Stimulated activated CD8-positive, alpha-beta memory T cell treated with anti-CD3 and anti-CD28 coated beads, Interleukin-7, amount 100 ng/mL, for 1 hour (primary cell): ENCODE measurements at places on chromosomes 4 and X.

GRCh38 chrX:18630934-18631333 lies 41.0 kb downstream of the RS1 start:
- DNase-seq: no peak

- DNase-seq: no peak
These were observed 34.4 kb upstream of the ACSL1 start for GRCh38 chr4:184860018-184860779.

DNA sequence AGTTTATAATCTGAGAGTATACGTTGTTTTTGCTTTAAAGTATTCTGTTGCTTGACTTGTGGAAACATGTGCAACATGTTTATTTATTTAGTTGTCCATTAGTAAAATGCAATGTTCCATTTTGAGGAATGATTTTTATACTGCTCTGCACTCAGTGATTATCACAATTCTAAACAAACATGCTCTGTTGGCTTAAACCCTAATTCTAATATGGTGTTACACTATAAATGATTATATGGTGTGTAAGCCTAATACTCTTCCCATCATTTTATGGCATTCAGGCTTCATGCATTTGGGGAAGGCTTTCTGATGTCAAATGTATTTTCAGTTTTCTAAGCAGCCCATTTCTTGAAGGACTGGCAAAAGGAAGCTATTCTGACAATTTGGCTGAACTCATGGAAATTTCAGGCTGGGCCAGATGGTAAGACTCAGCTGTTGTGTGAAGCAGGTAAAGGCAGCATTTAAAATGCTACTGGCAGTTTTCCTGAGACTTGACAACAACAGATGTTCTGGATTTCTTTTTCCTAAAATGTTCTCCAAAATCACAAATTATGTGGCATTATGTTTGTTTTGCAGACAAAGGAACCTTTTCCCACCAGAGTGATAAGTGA lies 336.7 kb upstream of the GNPDA2 start:
- DNase-seq: no peak

DNA sequence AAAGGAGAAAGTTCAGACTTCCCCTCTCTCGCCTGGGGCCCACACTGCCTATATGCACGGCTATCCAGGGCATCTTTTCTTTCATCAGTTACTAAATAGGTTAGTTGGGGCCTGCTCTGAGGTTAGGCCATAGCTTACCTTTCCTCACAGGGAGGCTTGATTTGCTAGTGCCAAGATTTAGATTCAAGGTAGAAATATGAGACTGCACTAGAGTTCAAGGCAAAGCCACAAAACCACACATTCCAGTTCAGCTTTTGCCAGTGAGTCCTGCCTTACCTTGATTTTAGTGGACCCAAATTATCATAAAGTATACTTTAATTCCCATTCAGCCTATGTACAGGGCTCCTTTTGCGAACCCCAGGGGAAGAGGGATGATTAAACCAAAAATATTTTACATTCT lies 762.8 kb downstream of the PDHA2 start:
- DNase-seq: no peak

GRCh38 chr4:65656008-65656407 lies 14.3 kb downstream of the EPHA5 start:
- no peak for DNase-seq

DNA sequence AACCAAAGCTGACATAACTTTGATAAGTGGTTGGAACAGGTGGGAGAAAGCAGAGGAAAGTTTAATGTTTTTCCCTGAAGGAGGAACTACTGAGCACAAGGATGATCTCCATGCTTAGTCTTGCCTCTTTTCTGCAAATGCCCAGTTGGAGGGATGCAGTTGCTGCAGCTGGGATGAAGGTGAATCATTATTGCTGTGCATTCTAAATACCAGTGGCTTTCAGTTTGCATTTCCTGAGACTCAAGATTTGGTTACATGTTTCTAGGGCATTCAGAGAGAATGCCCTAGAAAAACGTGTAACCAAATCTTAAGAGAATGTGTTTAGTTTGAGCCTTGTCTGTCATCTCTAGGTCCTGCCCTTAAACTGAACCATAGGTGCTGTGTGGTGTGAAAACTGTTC lies 42.2 kb downstream of the METTL14 start:
- DNase-seq: no peak

- no peak for DNase-seq
These were observed 105.7 kb upstream of the PTCHD1 start for GRCh38 chrX:23228950-23229448.

DNA sequence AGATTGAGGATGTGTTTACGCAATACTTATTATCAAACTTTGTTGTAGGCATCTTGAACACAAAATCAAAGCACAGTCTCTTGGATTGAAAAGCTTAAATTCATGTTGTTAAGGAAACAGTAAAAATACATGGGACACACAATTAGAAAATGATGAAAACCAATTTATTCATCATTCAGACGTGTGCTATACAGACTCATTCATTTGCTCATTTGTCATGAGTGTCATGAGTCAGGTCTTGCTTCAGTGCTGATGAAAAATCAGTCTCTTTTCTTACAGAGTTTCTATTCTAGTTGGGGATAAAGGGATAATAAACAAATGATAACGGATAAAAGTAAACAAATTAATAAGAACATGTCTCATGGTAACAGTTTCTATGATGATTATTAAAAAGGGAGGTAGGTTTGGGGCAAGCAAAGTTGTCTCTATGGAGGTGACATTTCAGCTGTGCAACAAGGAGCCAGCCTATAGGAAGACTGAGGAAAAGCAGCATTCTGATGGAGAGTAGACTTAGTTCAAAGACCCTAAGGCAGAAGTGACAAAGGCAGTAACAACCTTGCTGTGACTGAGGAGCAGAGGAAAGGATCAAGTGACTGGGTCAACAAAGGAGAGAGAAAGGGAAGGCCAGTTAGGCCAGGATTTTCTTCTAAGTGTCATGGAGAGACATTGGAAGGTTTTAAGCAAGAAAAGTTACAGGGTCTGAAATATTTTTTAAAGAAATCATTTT lies 224.0 kb upstream of the HHIP start:
- no peak for DNase-seq

- no peak for DNase-seq
These were observed 28.4 kb upstream of the C4orf50 start for GRCh38 chr4:6046526-6047129.

- DNase-seq: no peak
These were observed 81.1 kb downstream of the CT47B1 start for GRCh38 chrX:120794525-120794975.

DNA sequence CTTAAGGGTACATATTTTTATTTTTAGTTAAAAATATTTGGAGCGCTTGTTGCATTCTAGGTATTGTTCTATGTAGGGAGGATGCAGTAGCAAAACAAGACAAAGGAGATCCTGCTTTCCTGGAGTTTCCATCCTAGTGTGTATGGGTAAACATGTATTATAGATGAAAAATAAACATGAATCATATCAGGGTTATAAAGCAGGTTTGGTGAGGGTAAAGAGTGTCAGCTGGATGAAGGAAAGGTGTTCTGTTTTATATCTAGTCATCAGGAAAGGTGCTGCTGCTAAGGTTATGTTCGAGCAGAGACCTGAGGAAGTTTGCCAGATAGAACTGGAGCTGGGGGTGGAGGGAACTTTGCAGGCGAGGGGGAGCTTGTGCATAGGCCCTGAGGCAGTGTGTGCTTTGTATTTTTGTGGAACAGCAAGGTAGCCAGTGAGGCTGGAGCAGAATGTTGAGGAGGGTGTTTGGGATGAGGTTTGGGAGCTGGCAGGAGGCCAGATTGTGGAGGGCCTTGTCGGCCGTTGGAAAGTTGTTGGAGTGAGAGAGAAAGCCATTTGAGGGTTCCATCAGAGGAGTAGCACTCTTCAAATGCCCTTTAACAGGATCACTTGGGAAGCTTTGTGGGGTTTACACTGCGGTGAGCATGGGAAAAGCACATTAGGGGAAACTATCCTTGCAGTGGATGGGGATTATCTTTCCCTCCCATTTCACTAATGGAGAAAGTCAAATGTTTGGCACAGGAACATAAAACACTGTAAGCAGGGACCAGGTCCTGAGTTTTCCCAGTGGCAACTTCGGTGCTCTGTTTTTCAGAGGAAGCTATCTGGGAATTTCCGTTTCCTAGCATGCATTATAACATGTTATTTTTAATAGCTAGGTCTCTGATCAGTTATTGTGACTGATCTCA lies 35.9 kb downstream of the AFF1 start:
- no peak for DNase-seq

- no peak for DNase-seq
These were observed 32.5 kb downstream of the IDS start for GRCh38 chrX:149472625-149473024.

- no peak for DNase-seq
These were observed 69.6 kb upstream of the MTNR1A start for GRCh38 chr4:186624951-186625350.

DNA sequence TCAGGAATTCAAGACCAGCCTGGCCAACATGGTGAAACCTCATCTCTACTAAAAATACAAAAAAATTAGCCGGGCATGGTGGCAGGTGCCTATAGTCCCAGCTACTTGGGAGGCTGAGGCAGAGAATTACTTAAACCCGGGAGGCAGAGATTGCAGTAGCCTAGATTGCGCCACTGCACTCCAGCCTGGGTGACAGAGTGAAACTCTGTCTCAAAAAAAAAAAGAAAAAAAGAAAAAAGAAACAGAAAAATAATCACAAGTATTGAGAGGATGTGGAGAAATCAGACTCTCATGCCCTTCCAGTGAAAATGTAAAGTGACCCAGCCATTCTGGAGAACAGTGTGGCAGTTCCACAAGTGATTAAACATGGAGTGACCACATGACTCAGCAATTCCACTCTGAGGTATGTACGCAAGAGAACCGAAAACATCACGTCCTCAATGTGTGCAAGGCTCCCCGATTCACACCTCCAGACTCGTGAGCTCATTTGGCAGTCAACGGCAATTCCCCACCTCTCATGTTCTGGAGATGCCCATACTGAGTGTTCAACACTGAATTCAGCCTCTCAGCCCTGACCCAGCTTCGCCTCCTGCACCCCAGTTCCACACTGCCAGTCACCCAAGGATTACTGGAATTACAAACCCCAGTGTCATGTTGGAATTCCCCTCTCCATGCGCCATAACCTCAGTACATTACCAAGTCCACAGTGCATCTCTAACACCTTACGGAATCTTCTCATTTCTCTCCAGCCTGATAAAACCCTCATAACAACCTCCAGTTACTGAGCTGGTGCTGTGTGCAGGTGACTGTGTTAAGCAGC lies 21.1 kb downstream of the ACOX3 start:
- no peak for DNase-seq

GRCh38 chrX:42678133-42678532 lies 99.8 kb downstream of the PPP1R2C start:
- DNase-seq: no peak

- no peak for DNase-seq
These were observed 33.2 kb upstream of the SLC9A7 start for GRCh38 chrX:46791927-46792809.

DNA sequence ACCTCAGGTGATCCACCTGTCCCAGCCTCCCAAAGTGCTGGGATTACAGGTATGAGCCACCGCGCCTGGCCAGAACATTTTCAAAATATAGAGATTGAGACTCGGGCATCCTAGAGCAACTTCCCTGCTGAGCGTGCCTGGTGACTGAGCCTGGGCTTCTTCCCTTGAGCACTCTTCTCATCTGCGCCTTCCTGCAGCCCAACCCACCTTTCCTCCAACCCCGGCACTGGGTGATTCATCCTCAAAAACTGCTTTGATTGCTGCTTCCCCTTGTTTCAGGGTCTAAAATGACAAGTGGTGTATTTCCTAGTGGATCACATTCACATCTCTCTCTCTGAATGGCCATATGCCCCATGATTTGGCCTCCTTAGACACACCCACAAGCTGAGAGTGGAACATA lies 37.8 kb downstream of the PHKA2 start:
- DNase-seq: no peak

- no peak for DNase-seq
These were observed 296.9 kb downstream of the GRID2 start for GRCh38 chr4:92600638-92601037.

GRCh38 chr4:63361628-63362027 lies 1047.6 kb downstream of the TECRL start:
- DNase-seq: no peak

GRCh38 chr4:77465271-77465670 lies 140.3 kb upstream of the CXCL13 start:
- DNase-seq: no peak

DNA sequence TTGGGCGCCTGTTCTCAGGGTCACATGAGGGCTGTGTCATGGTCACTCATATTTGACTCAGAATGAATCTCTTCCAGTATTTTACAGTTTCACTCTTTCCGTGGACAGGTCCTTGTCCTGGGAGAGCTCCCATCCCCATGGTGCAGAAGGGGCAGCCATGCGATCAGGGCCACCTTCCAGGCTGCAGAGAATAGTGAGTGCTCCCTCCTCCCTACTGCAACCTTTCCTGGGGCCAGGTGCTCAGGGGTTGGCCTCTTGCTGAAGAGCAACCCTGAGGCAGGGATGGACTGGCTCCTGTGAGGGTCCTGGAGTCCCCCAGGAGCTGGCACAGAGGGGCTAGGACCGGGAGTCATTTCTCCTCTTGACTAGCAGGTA lies 108.4 kb downstream of the ABLIM2 start:
- DNase-seq: no peak

DNA sequence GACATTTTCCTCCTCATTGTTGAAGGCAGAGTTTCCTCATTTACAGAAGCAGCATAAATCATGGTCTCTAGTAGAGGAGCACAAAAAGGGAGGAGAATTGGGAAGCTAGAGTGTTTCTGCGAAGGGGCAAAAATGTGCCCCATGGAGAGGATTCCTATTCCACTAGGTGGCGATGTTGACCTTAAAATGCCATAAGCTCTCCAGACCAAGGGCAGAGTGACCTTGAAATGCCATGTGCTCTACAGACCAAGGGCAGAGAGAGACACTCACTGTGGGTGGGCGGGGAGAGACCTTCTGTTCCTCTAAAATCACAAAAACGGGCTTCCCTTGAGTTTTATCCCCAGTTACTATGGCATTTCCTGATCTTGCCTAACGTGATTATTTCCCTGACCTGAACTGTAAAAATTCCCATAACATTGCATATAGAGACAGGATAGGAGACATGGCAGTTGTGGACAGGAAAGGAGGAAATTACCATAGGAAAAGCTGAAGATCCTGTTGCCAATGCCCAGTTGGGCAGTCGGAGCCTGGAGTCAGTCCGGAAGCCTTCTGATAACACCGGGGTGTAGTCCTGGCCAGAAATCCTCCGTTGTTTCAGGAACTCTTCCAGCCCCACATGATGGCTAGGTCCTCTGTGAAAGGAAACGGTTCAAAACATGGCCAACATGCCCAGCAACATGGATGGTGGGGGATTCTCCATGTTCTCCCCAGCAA lies 567.7 kb downstream of the MAGEB5 start:
- DNase-seq: no peak

GRCh38 chr4:164192844-164193243 lies 561.1 kb upstream of the SMIM31 start:
- DNase-seq: no peak

GRCh38 chr4:127138586-127138985 lies 494.2 kb upstream of the INTU start:
- no peak for DNase-seq

GRCh38 chrX:78283511-78283910 lies 43.9 kb downstream of the CYSLTR1 start:
- no peak for DNase-seq

GRCh38 chr4:35934320-35934981 lies 309.9 kb downstream of the ARAP2 start:
- no peak for DNase-seq

- DNase-seq: no peak
These were observed 46.6 kb downstream of the MAP7D3 start for GRCh38 chrX:136204571-136204970.
